ENCODE measurements at places on chromosomes 1 and 21.

- no peak for DNase-seq
These were observed 307.7 kb downstream of the USP25 start for GRCh38 chr21:16037421-16037955.

DNA sequence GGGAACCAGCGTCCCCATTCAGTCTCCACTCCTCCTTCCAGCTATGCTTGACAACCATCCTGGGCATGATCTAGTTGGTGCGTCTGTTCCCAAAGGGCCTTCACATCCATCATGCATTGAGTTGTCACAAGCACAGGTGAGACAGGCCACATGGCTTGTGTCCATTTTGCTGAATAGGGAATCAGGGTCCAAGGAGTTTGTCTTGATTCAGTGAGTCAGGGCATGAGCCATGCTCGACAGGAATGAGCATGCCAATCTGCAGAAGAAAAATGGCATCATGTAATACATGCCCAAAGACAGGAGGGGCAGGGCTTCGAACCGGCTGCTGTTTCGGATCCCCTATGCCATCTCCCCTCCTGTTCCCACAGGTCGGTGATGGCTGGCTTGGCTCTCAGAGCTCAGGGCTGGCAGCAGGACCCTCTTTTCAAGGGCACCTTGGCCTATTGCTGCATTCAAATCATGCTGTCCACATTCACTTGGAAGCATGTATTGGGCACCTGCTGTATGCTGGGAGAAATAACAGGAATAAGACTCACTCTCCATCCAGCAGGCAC, 44.5 kb downstream of the PKP1 start:
- DNase-seq: no peak

GRCh38 chr21:27536319-27536718, 569.4 kb upstream of the ADAMTS5 start:
- no peak for DNase-seq

GRCh38 chr1:240836271-240836670, 224.3 kb upstream of the GREM2 start:
- no peak for DNase-seq

DNA sequence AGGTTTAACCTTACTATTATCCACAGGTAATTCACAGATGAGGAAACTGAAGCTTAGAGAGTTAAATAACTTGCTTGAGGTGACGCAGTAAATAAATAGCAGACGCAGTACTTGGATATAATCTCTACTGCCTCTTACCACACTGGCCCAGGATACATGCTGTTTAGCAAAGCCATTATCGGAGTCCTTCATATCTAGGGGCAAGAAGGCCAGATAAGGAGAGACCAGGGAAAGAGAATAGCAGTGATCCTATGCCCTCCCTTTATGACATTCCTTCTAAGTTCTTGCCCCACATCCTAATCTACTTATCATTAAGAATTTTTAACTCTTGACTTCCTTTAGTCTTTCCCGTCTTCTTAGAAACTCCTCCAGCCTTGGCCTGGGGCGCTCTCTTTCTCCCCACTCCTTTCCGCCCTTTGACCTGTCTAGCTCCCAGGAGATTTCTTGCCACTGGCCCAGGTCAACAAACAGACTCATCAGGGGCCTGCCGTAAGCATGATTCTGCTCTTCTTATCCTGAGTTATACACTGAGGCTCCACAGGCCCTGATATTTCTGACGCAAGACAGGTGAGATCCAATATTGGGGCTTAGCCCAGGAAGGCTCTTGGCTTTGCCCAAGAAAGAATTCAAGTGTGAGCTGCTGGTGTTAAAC, 11.4 kb upstream of the SLAMF1 start:
- no peak for DNase-seq

DNA sequence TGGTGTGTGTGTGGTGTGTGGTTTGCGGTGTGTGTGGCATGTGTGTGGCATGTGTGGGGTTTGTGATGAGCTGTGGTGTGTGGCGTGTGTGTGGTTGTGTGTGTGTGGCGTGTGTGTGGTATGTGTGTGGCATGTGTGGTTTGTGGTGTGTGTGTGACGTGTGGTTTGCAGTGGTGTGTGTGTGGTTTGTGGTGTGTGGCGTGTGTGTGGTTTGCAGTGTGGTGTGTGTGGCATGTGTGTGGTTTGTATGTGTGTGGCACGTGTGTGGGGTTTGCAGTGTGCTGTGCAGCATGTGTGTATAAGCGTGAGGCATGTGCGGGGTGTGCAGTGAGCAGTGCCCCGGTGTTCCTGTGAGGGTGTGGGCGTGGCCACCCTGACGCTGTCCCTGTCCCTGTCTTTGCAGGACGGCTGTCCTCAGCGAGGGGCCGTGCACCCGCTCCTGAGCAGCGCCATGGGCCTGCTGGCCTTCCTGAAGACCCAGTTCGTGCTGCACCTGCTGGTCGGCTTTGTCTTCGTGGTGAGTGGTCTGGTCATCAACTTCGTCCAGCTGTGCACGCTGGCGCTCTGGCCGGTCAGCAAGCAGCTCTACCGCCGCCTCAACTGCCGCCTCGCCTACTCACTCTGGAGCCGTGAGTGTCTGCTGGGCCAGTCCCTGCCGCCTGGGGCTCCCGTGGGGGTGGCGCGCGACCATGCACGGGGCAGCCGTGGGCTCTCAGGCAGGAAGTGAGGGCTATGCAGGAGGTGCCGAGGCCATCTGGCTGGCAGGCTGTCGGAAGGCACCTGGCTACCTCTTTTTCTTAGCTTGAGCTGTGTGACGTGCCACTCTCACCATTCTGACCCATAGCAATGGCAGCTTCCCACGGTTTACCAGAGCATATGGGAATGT, 52.6 kb upstream of the TRAPPC10 start:
- no peak for DNase-seq

DNA sequence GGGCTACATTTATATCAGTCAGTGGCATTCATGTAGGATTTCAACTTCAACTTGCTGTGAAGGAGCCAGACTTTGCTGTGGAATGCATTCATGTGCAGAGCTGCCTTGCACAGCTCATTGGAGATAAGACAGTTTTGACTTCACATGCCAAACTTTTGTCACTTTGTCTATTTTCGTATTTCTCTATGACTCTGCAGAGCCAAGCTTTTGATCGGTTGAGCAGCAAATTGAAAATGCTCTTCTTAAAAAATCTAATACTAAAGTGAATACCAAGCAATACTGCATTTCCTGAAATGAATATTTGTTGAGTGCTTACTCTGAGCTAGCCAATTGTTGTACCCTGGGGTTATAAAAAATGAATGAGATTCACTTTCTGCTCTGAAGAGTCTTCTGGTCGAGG, 388.7 kb downstream of the ST6GALNAC3 start:
- DNase-seq: no peak

DNA sequence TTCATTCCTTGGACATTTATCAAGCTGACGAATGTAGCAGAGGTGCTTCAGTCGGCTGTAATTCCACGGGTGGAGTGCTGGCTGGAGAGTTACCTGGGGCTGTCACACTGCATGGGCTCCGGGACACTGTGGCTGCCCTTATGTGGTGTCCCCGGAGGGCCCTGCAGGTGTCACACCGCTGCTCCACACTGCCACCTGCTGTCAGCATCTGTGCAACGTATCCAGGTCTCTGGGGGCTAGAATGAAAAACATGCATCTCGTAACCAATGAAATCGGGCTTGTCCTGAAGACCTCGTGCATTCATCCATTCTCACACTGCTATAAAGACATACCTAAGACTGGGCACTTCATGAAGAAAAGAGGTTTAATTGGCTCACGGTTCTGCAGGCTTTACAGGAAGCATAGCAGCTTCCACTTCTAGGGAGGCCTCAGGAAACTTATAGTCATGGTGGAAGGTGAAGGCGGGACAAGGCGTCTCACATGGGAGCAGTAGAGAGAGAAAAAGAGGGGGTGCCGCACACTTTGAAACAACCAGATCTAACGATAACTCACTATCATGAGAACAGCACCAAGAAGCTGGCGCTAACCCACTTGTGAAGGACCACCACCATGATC, 46.7 kb upstream of the PCBP3 start:
- DNase-seq: peak; percentile 88

GRCh38 chr1:226545836-226546596, 2.5 kb upstream of the STUM start:
- no peak for DNase-seq

DNA sequence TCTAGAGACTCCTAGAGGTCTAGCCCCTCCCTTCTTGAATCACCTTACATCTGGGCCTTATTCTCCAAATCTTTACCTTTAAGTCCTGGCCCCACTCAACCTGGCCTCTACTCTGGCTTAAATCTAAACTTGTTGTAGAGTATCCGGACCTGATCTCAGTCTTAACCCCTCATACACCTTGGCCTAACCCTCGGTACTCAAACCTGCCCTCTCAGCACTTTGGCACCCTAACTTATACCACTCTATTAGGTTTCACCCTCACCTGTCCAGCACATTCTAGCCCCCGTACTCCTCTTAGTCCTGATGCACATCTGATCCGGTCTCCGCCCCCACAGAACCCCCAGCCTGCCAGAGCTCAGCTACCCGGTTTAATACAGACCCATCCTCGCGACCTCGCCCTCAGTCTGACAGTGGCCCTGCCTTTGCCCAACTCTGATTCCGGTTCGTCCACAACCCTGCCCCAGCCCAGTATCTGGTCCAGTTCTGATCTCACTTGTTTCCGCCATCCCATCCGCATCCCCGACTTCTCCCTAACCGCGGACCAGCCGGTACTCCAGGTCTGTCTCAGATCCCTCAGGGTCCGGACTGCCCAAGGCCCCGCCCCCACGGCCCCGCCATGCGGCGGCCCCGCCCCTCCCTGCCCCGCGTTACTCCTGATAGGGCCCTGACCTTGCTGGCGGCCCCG, 1.5 kb downstream of the TRIM62 start:
- peak; percentile 91 for DNase-seq

- no peak for DNase-seq
These were observed 839.1 kb upstream of the ADGRL2 start for GRCh38 chr1:80961464-80962190.

GRCh38 chr1:98926597-98926996, 78.1 kb downstream of the PLPPR5 start:
- DNase-seq: no peak

GRCh38 chr1:180177931-180178330, 23.3 kb downstream of the QSOX1 start:
- no peak for DNase-seq

DNA sequence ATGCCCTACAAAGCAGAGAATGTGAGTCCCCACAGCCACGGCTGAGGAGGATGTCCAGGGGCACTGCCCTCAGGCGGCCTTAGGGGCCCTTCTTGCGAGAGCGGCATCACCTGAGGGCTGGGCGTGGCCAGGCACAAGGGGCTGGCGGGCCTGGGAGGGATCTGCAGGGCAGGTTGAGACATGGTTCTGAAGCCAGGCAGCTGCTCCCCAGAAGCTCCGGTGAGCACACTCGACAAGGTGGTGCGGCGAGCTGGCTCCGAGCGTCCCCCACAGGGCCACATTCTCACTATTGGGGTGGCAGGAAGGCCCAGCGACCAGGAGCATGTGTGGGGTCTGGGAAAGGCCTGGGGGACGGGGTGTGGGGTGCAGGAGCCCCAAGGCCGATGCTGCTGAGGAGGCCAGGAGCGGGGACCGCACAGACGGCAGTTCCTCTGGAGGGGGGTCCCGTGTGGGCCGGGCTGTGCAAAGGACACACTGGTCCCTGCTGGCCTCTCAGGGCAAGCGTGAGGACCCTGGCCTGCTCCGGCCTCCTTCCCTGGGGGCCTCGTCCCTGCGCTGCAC, 47.2 kb downstream of the MORN1 start:
- peak; percentile 4 for DNase-seq

- DNase-seq: no peak
These were observed 228.8 kb downstream of the PBX1 start for GRCh38 chr1:164787834-164788231.

GRCh38 chr1:15902882-15903281, 55.4 kb downstream of the SPEN start:
- no peak for DNase-seq

GRCh38 chr1:230282157-230282556, 144.0 kb downstream of the PGBD5 start:
- no peak for DNase-seq

Measured in BE2C (cell line).